ENCODE measurements at places on chromosomes 6 and 20.

DNA sequence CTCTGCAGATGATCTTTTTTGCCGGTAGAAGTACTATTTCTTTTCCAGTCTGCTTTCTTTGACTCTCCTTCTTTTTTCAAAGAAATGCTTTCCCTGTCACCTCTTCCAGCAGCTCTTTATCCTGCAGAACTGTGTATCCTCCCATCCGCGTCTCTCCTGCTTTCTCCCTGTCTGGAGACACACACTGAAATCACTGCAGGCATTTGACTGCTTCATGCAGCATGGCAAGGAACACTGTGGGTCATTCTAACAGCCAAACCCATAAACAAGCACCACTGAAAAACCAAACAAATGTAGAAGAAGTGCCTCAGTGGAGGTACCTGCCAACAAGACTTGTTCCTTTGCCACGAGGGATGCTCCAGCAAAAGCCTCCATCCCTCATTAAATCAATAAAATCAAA is 403.7 kb upstream of the CITED2 start:
- no peak for DNase-seq

DNA sequence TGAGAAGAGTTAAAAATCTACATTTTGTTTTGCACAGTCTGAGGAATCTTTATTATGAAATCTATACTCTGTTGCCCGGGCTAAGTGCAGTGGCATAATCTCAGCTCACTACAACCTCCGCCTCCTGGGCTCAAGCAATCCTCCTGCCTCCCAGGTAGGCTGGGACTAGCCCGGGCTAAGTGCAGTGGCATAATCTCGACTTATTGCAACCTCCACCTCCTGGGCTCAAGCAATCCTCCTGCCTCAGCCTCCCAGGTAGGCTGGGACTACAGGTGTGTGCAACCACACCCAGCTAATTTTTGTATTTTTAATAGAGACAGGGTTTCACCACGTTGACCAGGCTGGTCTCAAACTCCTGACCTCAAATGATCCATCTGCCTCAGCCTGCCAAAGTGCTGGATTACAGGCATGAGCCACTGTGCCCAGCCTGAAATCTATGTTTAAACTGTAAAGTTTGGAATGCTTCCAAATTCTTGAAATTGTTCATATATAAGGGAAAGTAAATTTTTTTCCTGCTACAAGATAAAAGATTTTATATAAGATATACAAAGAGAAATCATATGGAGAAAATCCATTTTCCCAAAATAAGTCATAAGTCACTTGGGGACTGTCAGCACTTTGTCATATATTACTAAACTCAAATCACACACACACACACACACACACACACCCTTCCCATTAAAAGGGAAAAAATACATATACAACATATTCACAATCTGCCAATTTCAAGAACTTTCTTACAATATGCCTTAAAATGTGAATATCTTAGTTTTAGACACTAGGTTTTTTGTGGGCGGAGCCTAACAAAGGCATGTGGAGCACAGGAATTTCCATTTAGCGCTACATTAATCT is 19.4 kb downstream of the PTPRK start:
- DNase-seq: no peak

DNA sequence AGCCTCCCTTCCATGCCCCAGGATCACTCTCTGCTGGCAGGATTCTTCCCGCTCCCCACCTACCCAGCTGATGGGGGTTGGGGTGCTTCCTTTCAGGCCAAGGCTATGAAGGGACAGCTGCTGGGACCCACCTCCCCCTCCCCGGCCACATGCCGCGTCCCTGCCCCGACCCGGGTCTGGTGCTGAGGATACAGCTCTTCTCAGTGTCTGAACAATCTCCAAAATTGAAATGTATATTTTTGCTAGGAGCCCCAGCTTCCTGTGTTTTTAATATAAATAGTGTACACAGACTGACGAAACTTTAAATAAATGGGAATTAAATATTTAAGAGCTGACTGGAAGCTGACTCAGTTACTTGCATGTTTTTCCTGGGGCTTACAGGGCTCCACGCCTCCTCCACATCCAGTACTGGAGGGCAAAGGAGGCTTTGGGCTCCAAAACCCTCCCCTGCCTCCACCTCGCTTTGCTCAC is 24.3 kb upstream of the FANCE start:
- DNase-seq: no peak

DNA sequence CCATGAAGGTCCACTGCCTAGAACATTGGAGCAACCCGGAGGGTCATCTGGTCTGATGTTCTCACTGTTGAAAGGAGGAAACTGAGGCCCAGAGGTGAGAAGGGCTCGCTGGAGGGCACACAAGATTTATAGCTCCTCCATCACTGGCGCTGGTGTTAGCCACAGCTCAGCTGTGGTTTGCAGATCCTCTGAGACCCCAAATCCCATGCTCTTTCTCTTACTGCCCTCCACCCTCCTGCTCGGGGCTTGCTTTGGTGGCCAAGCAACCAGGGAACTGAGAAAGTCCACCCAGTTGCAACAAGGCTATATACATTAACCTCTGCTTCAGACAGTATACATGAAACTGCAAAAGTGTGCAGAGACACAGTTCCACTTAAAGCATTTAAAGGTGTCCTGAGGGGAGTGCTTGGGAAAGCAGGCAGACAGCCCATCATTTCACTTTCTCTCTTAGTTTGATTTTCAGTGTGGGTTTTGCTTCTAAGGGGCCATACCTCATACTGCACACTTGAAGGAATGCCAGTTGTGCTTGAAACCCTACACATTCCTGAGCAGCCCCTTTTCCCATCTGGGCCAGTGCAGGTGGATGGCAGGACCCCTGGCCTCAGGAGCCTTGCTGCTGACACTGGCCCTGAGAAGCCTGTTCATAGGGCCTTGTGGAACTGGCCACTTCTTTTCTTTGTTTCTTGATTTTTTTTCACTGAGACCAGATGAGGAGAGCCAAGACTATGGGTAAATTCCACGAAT is 347.6 kb downstream of the CDC5L start:
- no peak for DNase-seq

Data from NCI-H1930 (cell line).